Esophagus squamous epithelium (tissue), 5 donors: ENCODE measurements at places on chromosomes 7 and 10. TPM values are rescaled to one million over a fixed set of nuclear protein-coding genes. Genes with fewer than 3 reads are reported as not detected.

DNA sequence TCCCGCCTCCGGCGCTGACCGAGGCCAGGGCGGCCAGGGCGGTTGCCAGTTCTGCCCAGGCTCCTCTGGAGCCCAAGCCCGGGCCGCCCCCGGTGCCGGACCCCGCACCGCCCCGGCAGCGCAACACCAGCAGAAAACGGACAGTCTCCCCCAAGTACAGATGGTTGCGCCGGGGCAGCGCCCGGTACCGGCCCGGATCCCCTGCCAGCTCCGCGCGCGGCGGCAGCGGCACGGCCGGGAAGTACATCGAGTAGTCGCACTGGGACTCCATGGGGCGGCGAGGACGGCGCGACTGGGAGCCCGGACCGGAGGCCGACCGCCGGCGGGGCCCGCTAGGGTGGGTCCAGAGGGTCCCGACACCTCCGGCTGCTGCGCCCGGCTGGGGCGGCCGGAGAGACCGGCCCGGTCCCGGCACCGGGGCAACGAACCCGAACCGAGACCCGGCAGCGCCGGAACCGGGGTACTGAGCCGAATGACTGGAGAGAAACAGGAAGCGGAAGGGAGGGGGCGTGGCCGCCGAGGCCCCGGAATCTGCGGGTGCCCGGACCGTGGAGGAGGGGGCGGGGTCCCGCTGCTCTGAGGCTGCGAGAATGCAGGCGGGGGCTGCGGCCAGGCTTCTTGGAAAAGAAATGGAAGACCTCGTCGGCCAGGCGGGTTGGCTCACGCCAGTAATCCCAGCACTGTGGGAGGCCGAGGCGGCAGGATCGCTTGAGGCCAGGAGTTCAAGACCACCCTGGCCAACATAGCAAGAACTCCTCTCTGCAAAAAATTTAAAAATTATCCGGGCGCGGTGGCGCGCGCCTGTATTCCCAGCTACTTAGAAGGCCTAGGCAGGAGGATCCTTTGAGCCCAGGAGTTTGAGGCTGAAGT is at the start of gene TRAPPC14:
TRAPPC14 (minus strand) TSS at position 495 of the 870 bp plus-strand sequence; CDS start at position 271, 224 bp downstream.
- DNase-seq = peak; percentile 44

DNA sequence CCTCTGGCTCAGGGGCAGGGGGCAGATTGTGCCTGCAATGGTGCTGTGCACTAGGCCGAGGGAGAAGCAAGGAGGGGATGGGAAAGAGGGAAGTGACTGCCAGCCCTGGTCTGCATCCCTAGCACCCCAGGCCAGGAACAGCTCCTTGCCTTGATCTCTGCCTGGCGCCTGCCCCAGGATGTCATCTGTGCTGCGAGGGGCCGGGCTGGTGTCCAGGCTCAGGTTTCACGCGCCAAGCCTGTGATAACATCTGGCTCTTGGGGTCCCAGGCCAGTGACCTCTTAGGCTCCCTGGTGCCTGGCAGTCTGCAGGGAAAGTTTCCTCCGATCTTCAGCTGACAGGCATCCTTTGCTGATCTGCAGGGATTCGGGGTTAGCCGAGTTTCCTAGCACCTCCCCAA is 193.5 kb upstream of the GPR26 start:
- no peak for DNase-seq

DNA sequence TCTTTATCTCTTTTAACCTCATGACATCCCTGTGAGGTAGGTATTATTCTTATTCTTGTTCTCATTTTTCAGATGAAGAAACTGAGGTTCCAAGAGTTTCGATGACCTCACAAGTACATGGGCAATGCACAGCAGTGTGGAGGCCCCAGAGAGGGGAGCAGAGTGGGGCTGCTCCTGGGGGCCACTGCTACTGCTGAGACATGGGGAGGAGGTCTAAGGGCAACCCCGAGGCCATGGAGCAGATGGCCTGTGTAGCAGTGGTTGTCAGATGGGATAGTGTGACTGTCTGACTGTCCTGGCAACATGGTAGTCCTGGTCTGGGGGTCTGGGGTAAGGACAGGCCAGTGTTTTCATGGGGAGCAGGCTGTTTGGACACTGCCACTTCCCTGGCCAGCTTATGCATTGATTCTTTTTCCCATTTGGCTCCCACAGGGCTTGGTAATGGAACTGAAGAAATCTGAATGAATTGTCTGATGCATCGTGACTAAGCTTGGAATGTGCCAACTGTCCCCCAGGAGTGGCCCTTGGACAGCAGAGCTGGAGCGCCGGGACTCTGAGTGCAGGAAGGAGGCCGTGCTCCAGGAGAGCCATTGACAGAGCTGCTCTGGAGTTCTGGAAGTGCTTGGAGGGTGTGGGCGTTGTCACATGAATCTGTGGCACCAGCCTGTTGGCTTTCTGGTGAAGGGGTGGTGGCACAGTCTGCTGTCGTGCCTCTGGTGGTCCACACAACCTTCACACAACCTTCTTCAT is 40.9 kb downstream of the ADRA2A start:
- no peak for DNase-seq

GRCh38 chr7:95433952-95434556 is 774 bp downstream of the PON2 start:
- no peak for DNase-seq

HOXA5 gene
- 6.3 TPM for total RNA-seq
